ENCODE measurements at places on chromosomes 6 and 20.

DNA sequence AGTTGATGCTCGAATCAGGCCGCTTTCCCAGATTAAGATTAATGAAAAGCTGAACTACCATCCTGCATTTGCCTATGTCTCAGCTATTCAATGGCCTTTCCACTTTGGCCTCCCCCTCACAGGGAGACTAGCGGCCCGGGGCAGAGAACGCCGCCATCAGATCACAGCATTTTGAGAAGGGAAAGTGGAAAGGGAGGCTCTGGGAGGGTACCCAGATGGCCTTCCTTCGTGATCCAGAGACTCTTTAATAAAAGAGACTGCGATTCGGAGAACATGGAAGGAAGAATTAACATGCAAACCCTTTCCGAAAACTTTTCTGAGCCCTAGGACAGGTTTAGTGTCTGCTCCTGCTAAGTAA is 533 bp downstream of the MRPS18A start:
- DNase-seq: no peak

DNA sequence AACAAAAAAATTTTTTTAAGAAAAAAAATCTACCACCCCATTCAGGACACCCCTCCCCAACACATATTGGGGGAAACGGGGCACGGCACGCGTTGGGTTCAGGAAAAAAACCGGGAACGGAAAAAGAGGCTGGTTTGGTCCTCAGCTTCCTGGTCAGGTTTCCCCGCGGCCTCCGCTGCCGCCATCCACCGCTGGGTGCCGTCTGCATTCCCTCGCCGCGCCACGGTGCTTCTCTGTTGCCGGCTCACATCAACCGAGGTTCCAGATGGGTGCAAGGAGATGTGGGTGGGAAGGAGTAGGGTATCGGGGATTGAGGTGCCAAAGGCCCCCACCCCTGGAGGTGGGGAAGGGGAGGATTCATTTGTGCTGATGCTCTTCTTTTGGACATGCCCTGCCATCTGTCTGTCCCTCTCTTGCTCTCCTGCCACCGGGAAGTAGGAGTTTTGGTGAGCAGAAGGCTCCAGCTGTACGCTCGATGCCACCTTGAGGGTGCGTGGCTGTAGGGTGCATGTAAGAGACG is 5.8 kb downstream of the MCCD1 start:
- DNase-seq: no peak

DNA sequence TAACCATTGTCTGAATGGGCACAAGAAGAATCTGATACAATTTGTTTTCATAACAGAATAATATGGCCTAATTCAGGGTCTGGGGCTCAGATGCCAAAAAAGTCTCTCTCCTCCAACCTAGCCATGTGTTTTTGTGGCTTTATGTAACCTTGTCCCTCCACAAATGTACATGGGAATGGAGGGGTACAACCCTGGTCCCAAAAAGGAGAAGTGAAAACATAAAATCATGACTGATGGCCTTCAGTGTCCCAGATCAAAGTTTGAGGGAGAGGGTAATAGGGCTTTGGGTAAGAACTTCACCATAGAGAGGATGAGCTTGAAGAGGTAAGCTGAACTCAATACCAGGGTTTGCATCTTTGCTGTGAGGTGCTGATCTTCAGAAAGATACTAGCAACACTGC is 136.3 kb upstream of the BACH2 start:
- DNase-seq: no peak

DNA sequence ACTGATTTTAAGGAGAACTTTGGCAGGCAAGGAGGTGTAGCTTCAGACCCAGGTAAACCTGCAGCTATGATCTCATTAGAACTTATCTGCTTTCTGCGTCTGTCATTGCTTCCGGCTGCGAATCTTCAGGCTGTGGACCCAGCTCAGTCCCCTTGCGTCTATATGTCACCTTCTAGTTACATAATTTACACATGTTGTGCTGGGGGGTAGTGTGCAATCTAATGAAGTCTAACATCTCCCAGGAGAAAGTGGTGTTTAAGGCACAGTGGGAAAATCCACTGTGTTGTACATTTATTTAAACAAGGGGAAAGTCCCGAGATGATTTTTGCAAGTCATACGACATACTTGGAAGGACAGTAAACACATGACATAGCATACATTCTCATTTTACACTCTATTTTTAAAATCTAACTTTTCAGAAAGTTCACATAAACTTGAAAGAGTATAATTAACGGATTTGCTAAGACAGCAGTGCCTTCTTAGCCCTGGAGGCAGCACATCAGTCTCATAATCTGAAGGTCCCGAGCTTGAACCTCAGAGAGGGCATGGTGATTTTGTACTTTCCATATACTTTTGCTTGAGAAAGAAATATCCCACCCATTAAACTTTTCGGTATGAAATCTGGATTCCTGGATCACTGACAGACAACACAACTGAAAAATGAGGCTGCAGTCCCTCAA is 35.2 kb downstream of the GPX6 start:
- no peak for DNase-seq

DNA sequence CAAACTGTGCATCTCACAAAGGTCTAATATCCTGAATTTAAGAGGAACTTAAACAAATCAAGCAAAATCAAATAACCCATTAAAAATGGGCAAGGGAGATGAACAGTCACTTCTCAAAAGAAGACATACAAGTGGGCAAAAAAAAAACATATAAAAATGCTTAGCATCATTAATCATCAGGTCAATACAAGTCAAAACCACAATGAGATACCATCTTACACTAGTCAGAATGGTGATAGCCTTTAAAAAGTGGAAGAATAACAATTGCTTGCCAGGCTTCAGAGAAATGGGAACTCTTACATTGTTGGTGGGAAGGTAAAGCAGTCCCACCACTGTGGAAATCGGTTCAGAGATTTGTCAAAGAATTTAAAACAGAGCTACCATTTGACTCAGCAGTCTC is 646.7 kb upstream of the PTCHD4 start:
- no peak for DNase-seq

DNA sequence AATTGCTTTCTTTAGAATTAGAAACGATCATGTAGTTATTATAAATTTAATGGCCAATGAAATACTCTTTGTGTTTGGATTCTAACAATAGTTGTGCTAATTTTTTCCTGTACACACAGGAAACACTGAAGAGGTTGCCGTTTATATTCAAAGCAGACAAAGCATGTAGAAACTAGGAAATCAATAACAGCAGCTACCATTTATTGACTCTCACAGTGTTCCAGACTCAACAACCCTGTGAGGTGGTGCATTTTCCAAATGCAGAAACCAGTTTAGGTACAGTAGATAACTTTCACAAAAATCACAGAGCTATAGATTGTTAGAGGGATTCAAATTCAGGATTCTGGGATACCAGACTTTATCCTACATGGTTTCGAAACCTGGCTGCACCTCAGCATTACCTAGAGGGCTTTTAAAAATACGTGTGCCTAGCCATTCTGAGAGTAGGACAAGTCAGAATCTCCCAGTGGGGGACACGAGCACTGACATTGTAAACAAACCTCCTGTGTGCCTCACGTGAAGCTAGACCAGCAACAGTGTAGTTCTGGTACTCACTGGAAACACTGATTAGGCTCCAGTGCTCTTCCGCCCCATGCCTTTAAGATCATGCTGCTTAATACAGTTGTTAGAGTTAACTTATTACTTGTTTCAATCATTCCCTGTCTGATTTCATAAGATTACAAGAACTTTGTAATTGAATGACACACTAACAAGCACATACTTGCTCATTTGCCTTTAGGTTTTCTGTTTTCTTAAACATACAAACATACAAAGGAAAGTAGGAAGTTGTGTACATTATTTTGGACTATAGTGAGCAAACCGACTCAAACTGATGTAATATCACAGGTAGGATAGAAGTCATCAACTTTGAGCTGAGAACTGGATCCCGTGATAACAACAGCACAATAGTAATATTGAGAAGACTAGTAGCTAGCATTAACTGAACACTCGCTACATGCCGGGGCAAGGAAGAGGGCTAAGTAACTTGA is 65.8 kb downstream of the MAP3K4 start:
- DNase-seq: no peak

DNA sequence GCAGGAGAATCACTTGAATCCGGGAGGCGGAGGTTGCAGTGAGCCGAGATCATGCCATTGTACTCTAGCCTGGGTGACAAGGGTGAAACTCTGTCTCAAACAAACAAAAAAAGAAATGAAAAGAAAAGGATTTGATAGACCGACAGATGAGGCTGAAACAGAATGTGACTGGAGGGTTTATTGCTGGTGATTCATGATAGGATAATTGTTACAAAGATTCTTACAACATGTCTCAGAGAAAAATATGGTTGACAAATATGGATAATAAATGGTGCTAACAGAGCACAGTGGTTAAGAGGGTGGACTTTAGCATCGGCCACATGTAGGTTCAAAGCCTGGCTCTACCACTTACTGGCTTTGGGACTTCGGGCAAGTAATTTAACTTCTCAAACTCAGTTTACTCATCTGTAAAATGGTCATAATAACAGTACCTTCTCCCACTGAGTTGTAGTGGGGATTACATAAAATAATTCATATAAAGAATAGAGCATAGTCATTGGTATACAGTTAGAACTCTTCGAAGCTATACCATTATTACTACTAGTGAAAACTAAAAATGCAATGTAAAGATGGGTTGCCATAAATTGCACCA is 131.9 kb downstream of the MAP3K7 start:
- DNase-seq: no peak

- DNase-seq: no peak
Measured at GRCh38 chr6:118770835-118771234, 119.4 kb upstream of the CEP85L start.

DNA sequence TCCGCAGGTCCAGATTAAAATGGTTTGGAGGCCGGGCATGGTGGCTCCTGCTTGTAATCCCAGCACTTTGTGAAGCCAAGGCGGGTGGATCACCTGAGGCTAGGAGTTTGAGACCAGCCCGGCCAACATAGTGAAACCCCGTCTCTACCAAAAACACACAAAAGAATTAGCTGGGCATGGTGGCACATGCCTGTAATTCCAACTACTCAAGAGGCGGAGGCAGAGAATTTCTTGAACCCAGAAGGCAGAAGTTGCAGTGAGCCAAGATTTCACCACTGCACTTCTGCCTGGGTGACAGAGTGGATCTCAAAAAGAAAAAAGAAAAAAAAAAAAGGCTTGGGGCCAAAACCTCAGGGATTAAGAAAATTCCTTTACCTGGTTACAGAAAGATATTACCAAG is 30.5 kb downstream of the C6orf15 start:
- DNase-seq: no peak

- DNase-seq: no peak
Measured at GRCh38 chr6:42947950-42948349, 12.6 kb upstream of the GNMT start.

DNA sequence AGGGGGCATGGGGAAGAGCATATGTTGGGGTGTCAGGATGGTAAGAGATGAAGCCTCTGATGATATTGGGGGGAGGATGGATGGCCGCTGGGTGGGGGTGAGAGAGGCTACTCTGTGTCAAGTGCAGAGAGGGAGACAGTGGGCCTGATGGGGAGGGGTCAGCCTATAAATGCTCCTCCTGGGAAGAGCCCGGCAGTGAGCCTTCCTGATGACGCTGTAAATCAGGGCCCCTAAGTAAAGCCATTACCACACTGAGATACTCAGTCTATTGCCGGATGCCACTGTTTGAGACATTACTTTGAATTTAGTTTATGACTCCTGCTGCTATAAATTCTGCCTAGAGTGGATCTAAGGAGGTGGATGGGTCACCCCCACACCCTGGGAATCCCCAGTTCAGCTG is 28.1 kb downstream of the LRFN2 start:
- DNase-seq: no peak

GRCh38 chr20:11654766-11655165 is 262.9 kb upstream of the BTBD3 start:
- no peak for DNase-seq

Data from urothelium cell line (cell line).